ENCODE measurements at places on chromosomes 1 and 21.

DNA sequence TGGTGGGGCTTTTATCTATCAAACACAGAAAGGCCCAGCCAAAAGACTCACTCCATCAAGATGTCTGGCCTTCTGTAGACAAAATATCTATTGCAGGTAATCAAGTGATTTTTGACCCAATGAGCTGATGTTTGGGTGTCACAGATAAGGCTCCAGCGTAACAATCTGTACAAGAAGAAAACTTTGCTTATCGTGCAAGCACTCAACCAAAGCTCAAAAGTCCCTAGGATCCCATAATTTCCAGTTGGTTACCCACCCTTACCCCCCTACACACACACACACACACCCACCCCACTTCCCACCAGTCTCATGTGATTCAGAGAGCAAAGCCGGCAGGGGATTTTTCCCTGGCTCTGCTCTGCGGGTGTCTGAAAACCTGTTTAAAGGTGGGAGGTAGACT, 5.8 kb downstream of the ITPKB start:
- DNase-seq, result no peak

- DNase-seq, result no peak
Observed at GRCh38 chr1:154772606-154773506, 97.2 kb downstream of the KCNN3 start.

DNA sequence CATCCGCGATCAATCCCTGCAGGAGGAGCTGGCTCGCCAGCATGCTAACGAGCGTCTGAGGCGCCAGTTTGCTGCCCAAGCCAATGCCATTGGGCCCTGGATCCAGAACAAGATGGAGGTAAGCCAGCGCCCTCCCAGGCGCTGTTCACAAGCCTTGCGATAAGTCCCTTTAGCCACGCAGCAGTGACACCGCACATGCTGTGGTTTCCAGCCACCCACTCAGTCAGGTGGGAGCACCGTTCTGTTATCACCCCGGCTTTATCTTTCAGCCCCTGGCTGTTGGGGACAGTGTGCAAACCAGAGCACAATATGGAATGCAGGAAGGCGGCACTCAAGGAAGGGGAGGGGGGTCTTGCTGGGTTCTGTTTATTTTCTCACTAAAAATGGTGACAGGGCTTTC, 41.1 kb upstream of the MTR start:
- DNase-seq, result no peak

DNA sequence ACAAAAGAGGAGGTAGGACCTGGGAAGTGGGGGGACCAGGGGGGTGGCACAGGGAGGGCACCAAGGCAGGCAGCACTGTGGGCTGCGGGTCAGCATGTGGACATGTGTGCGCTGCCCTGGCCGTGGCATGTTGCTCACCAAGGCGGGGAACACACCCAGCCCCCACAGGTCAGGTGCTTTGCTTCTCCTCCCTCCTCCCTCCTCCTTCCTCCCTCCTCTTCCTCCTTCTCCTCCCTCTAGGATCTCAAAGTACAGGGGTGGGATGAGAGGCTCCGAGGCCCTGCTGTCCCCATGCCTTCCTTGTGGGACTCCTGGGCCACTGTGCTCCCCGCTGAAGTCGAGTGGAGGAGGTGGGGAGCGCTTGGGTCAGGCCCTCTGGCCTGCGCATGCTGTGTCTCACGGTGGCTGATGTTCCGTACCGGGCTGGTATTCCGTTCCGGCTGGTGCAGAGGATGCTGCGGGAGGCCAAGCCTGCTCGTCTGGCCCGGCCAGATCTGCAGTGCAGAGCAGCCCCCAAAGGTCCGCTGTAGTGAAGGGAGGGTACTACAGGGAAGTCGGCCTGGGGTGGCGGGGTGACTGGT, 26.6 kb downstream of the SPSB1 start:
- DNase-seq, result no peak

DNA sequence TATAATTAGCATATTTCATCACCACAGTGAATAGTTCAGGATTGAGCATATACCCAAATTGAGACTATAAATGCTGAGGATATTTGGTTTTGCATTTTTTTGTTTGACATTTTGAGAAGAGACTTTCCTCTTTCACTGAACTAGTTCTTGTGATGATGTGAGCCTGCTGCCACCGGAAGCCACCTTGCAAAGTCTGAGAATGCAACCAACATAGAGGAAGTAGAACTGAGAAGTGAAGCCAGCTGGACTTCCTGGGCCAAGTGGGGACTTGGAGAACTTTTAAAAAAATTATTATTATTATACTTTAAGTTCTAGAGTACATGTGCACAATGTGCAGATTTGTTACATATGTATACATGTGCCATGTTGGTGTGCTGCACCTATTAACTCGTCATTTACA, 102.3 kb downstream of the RPE65 start:
- no peak for DNase-seq

- no peak for DNase-seq
Observed at GRCh38 chr21:34078915-34079314, 5.5 kb downstream of the MRPS6 start.

GRCh38 chr1:152869808-152870419, 8.2 kb upstream of the SMCP start:
- no peak for DNase-seq

GRCh38 chr1:207318072-207318619, 3.3 kb upstream of the CD55 start:
- DNase-seq, result no peak

DNA sequence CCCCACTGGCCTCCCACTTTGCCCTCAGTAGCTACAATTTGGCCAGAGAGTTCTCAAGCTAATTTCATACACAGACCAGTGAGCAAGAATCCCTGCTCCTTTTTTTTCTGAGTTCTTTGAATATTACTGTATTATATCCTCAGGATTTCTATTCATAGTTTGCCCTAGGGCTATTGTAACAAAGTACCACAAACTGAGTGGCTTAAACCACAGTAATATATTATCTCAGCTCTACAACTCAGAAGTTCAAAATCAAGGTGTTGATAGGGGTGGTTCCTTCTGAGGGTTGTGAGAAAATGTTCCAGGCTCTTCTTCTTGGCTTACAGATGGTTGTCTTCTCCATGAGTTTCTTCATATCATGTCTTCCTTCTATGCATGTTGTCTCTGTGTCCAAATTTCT, 289.4 kb upstream of the ESRRG start:
- DNase-seq, result no peak

DNA sequence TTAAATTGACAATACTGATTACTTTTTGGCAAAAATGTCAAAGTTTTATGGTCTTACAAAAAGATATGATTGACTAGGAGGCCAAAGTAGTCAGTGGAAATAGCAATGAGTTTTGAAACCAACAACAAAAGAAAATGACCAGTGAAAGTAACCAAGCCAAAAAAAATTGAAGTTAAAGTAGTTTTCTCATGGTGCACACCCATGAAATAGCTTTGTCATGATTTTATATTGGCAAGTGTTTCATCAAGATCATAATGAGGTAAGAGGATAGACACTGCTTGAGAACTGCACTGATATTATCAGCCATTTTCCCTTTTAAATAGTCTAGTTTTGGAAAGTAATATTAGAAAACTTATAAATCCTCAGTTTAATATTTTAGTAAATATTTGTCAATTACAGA, 206.2 kb upstream of the ADAMTS5 start:
- no peak for DNase-seq

GRCh38 chr1:96290801-96291200, 430.8 kb upstream of the PTBP2 start:
- no peak for DNase-seq
